H1 (cell line): ENCODE measurements at places on chromosomes 2 and 18.

GRCh38 chr2:128660836-128661235, 342.2 kb upstream of the HS6ST1 start:
- H3K4me3 ChIP-seq = no peak overlapping the region
- H3K27me3 ChIP-seq = no peaks in the 10 kb centered on the region
- DNase-seq = no peak
- H3K36me3 ChIP-seq = no peaks in the 10 kb centered on the region
- H3K27ac ChIP-seq = no peak overlapping the region
- no peaks in the 10 kb centered on the region; the same call in 1 of the 2 replicates for H3K4me1 ChIP-seq

DNA sequence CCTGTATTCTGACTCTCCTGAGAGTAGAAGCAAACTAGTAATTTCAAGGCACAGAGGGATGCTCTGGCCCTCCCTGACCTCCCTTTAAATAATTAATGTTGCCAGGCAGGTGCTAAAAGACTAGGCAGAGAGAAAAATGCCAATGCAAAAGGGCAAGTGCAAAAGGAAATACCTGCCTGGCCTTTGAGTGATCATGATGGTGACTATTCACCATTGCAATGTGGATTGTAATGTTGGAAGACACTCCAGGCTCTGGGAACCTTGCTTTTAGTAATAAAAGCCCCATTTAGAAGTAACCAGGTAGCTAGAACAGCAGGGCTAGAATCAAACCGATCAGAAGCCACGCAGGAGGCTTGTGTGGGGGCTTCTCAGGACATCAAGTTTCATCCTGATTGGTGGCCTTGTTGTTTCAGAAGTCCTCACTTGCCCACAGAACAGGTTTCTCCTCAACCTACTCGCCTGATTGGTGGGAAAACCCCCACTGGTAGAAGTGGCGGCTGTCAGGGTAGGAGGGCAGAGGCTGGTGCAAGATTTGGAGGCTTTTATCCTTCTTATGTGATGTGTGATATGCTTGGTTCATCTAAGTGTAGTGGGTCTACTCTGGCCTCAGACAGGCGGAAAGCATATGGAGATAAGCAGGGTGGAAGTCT, 16.0 kb upstream of the CHRNA1 start:
- no peaks in the 10 kb centered on the region for H3K27me3 ChIP-seq
- no peaks in the 10 kb centered on the region; the same call in none of the 2 replicates for H3K4me1 ChIP-seq
- no peak overlapping the region for H3K4me3 ChIP-seq
- H3K27ac ChIP-seq = no peak overlapping the region
- H3K36me3 ChIP-seq = no peaks in the 10 kb centered on the region

DNA sequence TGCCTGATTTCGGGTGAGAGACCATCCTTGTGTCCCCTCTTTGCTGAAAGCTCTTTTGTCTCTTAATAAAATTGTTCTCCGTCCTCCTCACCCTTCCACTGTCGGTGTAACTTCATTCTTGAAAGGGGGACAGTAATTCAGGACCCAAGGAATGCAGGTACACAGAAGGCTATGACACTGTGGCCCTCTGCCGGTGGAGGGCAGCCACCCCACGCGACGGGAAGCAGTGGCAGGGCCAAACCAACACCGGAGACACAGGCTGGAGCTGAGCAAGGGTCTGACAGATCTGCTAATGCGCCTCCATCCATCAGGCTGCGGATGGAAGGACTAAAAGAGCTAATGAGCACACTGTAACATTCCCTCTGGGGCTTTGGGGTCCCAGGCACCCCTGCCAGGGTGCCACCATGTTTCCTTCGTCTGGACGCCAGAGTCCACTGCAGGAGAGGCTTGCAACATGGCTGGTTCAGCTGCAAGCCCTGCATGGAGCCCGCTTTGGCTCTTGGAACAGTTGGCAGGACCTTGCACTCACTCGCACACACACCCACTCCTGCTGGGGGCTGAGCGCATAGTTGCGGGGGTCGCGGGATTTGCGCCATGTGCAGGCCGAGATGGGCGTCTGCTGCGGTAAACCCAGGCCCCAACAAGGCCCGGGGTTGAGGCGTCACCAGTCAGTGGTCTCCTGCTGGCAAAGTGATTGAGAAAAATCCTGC, 544.1 kb upstream of the CDH7 start:
- DNase-seq = peak; percentile 57
- H3K27me3 ChIP-seq = no peaks in the 10 kb centered on the region
- no peaks in the 10 kb centered on the region for H3K36me3 ChIP-seq
- H3K27ac ChIP-seq = no peak overlapping the region
- H3K4me1 ChIP-seq = no peaks in the 10 kb centered on the region

- H3K4me1 ChIP-seq = no peaks in the 10 kb centered on the region
- H3K27ac ChIP-seq = no peak overlapping the region
- DNase-seq = no peak
- no peak overlapping the region for H3K4me3 ChIP-seq
- no peaks in the 10 kb centered on the region for H3K27me3 ChIP-seq
These were observed 1285.5 kb upstream of the TMEFF2 start for GRCh38 chr2:193480187-193480586.

- H3K27me3 ChIP-seq = peaks cover 3% of the 10 kb centered on the region
- H3K27ac ChIP-seq = no peak within 1 kb of the TSS
- DNase-seq = no peak
- no peaks in the 10 kb centered on the region for H3K36me3 ChIP-seq
These were observed at the start of gene PARD3B for GRCh38 chr2:204544961-204545860. Gene PARD3B, plus strand, starts transcription at chr2:204545475. Its CDS starts 525 bp downstream, at chr2:204546000.

DNA sequence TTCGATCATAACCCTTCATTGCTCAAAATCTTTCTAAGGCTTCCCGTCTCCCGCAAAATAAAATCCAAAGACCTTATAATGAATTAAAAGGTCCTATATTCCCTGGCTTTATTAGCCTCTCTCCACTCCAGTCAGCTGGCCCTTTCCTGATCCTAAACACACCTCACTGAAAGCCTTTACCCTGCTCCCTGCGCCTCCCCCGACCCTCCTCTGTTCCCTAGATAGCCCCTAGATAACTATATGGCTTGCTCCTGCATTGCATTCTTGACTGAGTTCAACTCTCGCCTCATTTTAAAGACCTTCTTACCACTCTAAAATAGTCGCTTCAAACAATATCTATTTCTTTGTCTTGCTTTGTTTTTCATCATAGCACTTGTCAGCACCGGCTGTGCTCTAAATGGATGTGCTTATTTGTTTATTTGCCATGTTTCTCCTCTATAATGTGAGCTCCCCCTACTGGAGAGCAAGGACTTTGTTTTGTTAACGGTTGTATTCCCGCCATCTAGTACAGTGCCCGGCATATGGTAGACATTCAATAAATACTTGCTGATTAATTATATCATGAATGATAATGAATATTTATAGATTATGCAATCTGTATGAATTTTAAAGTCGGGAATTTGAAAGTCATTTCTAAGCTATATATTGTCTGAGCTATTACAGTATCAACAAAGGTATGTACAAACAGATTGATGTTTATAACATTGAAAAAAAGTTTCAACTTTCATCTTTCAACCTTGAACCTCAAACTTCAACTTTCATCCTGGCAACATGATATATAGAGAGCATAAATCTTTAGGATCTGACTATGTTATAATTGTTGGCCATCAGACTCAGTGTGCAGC, 32.4 kb upstream of the VIT start:
- no peak for DNase-seq
- H3K27ac ChIP-seq = no peak overlapping the region
- peaks cover 3% of the 10 kb centered on the region for H3K4me1 ChIP-seq
- no peaks in the 10 kb centered on the region for H3K27me3 ChIP-seq
- H3K36me3 ChIP-seq = no peaks in the 10 kb centered on the region

- H3K4me1 ChIP-seq = no peaks in the 10 kb centered on the region
- H3K4me3 ChIP-seq = no peak overlapping the region
- no peak for DNase-seq
- no peaks in the 10 kb centered on the region for H3K27me3 ChIP-seq
- H3K36me3 ChIP-seq = no peaks in the 10 kb centered on the region
These were observed 244.3 kb downstream of the OSR1 start for GRCh38 chr2:19114126-19114525.

DNA sequence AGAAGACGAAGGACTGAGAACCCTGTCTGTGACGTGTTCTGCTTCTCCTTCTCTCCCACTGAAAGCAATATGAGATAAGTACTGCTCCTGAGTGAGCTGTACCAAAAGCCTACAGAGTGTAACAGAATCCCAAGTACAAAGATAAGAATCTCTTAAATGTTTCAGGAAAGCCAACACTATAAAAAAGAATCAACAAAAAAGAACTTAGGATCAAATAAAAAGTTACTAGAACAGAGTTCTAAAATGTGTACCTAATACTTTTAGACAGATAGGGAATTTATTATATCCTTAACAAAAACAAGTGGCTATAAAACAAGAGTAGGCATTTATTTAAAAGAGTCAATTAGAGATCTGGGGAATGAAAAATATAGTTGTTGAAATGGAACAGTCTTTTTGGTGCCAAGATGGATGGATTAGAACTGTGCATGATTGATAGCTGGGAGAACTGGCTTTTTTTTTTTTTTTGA, 49.0 kb downstream of the NCOA1 start:
- H3K36me3 ChIP-seq = no peaks in the 10 kb centered on the region
- no peaks in the 10 kb centered on the region for H3K4me1 ChIP-seq
- DNase-seq = no peak
- H3K4me3 ChIP-seq = no peak overlapping the region
- H3K27me3 ChIP-seq = no peaks in the 10 kb centered on the region

DNA sequence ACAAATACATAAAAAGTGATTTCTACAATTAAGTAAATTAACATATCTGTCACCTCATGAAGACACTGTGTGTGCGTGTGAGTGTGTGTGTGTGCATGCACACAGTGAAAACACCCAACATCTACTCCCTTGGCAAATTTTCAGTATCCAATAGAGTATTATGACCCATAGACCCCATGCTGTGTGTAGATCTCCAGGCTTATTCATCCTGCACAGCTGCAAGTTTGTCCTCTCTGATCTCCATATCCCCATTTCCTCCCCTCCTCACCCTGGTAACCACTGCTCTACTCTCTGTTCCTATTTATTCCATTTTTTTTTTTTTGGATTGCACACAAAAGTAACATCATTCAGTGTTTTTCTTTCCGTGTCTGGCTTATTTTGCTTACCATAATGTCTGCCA, 391.0 kb downstream of the SOX11 start:
- H3K27ac ChIP-seq = no peak overlapping the region
- H3K4me1 ChIP-seq = no peaks in the 10 kb centered on the region
- no peaks in the 10 kb centered on the region for H3K27me3 ChIP-seq
- no peak for DNase-seq
